Activated CD8-positive, alpha-beta memory T cell treated with anti-CD3 and anti-CD28 coated beads for 1 hour (primary cell): ENCODE measurements at places on chromosomes 5 and 9.

DNA sequence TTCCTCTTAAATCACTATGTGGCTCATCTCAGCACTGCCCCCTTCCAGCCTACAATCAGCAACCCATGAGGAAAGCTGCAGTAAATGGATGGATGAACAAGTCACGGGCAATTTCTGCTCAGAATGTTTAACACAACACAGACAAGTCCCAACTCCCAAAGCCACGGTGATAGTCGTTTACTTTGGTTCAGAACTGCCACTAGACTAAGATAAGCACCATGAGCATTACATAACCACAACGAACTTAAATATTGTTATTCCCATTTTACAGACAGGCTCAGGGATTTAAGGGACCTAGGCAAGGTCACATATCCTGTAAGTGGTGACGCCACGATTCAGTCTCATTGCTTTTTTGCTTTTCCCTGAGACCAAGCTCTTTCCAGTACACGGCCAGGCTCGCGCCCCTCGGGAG lies 2.0 kb upstream of the SMIM27 start:
- no peak for DNase-seq

- peak; percentile 72 for DNase-seq
Observed at GRCh38 chr5:43602461-43603343, at the start of gene NNT. Gene NNT (plus strand): TSS chr5:43603180. CDS start chr5:43609196, 6,016 bp downstream.

GRCh38 chr5:157611571-157612476 lies 36.2 kb upstream of the ADAM19 start:
- no peak for DNase-seq

DNA sequence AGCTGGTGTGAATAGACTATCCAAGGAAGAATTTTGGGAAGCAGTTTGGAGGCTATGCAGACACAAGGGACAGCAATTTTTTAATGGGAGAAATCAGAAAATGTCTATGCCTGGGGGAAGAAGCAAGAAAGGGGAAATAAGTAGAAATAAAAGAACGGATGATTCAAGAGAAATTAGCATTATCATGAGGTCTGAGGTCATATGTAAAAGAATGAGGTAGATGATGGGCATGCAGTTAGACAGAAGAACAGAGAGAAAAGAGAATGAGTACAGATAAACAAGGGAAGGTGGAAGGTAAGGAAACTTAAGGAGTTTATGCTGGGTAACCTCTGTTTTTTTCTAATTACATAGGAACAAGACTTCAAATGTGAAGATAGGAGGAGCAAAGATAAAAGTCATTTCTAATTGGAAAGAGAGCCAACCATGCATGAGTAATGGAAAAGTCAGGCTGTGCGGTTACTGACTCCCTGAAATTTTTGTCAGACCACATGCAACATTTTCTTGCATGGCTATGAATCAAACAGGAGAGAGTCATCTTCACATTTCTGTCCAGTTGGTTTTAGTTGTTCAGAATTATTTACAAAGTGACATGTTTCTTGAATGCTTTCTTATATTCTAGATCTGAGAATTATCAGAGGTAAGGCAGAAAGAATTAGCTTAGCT lies 101.0 kb upstream of the PIK3R1 start:
- no peak for DNase-seq

DNA sequence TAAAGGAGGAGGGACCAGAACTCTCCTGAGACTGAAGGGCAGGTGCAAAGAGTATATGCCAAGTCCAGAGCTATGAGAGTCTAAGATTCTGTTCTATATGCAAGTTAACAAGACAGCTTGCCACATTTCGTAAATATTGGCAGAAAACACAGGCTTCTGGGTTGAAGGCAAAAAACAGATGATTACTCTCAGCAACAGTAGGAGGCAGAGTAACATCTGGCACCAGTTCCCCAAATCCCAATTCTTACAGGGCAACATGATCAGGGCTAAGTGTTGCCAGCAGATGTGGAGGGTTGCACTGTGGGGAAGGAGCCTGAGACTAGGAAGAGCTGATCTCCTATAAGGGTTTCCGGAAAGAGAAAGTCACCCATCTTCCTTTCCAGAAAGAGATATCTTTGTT lies 179.4 kb downstream of the PJA2 start:
- no peak for DNase-seq

- no peak for DNase-seq
Observed at GRCh38 chr9:108746001-108746400, 109.8 kb downstream of the ACTL7B start.

DNA sequence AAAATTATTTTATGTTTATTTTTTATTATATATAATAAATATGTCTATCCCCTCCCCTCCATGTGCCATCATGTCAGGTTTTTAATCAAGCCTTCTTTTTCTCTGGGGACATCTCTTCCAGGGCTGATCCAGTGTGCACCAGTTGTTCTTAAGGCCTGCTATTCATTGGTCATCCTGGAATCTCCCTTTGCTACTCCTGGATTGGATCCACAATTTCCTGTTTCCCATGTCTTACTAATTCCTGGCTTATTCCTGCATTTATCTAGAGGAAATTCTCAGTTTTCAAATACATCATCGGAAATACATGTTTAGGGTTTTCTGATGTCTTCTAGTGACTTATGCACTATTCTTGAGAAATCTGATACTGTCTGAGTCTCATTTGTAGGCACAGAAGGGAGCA lies 56.8 kb downstream of the ANGPTL2 start:
- no peak for DNase-seq

DNA sequence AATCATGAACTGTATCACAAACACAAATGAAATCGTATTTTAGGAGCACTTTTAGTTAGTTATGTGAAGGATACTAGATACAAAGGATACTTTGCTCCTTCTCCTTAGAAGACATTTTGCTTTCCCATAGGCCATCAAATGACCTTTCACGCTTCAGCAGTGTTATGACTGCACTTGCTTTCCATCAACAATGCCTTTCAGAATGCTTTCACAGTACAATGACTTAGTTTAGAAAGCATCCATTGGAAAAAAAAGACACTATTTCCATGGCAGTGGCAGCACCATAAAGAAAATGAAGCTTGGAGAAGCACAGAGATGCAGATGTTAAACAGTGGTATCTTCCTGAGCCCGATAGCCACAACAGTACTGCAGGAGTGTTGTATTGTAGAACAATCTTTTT lies 203.9 kb downstream of the PCSK1 start:
- no peak for DNase-seq

DNA sequence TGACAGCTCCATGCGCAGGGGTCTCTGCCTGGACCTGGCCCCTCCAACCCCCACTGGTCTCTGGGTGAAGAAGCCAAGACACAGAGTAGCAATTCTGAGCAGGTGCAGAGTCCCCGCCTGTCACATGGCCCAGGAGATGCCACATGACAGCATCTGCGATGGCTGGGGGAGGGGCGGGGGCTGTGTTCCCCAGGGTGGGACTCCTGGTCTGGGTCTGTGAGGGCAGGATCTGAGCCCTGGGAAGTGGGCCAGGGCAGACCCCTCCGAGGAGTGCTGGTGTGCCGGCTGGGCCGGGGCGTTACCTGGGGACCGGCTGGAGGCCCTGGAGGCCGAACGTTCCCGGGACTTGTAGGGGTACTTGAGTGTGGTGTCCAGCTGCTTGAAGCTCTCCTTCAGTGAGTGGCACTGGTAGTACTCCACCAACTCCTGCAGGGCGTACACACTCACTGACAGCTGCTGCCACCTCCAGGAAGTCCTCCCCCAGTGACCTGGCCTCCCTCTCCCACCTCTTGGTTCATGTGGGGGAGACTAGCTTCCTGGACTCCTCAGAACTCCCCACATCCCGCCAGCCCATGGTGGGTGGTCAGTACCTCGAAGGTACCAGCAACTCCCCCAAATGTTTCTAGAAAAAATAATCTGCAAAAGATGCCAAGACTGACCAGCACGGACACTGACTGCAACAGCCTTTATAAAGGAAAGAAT lies 32.1 kb upstream of the SARDH start:
- no peak for DNase-seq

- no peak for DNase-seq
Observed at GRCh38 chr9:22107202-22108045, 98.3 kb upstream of the CDKN2B start.

- no peak for DNase-seq
Observed at GRCh38 chr9:87801013-87801412, 75.1 kb downstream of the CTSL start.

DNA sequence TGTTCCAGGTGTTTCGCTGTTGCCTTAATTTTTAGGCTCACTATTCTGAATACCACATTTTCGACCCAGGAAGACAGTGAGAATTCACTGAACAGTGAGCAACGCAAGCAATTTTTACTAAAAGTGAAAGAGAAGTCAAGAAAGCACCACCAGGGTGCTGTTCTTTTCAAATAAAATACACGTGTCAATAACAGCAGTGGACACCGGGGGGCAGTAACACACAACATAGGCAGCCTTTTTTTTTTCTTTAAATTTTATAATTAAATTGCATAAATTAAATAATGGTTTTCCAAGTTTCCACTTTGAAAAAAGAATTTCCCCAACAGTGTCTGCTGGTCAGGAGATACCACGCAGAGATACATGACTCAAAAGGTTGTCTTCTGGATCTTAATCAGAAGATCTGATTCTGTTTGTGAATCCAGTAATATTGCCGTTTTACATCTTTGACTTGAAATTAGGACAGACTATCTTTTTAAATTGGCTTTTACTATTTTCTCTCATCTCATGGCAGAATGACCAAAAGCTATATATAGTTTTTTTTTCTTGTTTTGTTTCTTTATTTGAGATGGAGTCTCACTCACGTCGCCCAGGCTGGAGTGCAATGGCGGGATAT lies 47.1 kb upstream of the SH3GL2 start:
- no peak for DNase-seq

- DNase-seq = no peak
Observed at GRCh38 chr9:123814496-123814895, 115.4 kb downstream of the DENND1A start.

GRCh38 chr9:125147401-125147951 lies 4.1 kb upstream of the SCAI start:
- DNase-seq = no peak

DNA sequence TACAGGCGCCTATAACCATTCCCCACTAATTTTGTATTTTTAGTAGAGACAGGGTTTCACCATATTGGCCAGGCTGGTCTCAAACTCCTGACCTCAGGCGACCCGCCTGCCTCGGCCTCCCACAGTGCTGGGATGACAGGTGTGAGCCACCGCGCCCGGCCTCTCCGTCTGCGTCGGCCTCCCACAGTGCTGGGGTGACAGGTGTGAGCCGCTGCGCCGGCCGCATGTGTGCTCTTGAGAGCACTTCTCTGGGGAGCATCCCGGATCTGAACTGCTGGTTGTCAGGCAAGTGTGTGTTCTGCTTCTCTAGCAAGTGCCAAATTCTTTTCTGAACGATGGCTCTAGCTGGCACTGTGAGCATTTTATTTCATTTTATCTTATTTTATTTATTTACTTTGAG lies 3.7 kb upstream of the ENTPD2 start:
- no peak for DNase-seq

DNA sequence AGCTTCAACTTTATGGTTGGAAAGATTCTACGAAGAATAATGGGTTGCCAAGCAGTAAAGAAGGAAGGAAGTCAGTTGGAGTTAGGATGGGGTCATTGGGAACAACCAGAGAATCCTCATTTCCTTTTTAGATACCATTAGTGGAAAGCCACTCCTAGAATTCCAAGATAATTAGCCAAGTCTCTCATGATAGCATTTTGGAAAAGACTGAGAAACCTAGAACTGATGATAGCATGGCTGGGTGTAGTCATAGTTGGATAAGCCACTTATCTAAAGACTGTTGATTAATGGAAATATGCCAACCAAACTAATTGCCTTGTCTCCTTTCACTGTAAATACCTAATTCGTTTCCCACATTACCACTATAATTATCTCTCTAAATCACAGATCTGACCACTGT lies 377.0 kb downstream of the GLIS3 start:
- no peak for DNase-seq

DNA sequence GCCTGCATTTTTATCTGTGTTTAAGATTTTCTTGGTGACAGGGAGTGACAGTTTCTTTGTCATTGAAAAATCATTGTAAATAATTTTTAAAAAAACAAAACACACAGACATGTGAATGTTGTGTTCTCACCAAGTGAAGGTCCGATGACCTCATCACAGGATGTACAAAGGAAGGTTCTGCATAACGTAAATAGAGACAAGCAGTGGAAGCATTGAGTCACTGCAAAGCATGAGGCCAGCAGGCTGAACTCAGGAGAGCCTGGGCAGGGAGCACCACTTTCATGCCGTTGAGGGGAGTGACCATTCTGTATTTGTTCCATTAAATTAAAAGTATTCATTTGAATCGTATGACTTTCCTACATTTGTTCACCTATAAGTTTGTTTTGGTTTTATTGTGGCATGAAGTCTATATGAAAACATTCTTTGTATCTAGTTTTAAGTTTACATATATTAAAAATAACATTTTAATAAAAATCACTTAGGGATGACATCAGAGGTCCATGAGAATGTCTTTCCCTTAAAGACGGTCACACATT lies 70.4 kb upstream of the TLE1 start:
- DNase-seq = no peak

- DNase-seq = no peak
Observed at GRCh38 chr9:35948451-35948850, 9.5 kb downstream of the OR2S2 start.

- DNase-seq = no peak
Observed at GRCh38 chr9:20016611-20017010, 227.8 kb upstream of the SLC24A2 start.

- DNase-seq = no peak
Observed at GRCh38 chr5:13746026-13746425, 198.5 kb downstream of the DNAH5 start.

DNA sequence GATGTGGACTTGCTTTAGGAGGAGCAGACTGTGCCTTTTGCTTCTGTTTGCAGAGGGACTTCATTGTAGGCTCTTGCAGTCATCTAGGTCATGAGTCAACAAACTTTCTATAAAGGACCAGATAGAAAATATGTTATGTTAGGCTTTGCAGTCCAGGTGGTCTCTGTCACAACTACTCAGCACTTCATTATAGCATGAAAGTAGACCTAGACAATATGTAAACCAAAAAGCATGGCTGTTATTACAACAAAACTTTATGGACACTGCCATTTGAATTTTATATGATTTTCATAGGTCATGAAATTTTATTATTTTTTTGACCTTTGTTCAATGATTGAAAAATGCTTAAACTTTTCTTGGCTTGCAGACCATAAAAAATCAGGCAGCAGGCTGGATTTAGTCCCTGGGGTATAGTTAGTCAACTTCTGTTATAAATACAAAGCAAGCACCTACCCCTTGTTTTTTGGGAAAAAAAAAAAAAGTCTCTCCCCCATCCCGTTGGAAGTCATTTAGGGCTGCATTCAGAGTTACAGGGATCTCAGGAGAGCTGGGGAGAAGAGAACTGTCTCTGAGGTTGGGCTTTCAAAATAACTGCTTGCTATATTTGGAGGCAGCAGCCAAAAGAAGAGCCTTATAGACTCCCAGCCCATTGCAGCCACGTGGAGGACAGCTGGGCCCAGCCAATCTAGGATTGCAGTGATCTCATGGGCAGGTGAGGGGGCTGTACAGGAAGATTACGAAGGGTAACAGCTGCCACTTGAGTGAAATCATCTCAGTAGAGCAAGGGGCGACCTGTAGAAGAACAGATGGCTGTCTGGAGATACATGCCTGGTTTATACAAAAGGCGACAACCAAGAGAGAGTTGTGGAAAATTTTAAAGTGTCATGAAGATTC lies 136.6 kb upstream of the TNC start:
- no peak for DNase-seq
